Substantia nigra (tissue), 51 donors: ENCODE measurements at places on chromosomes 3 and 15.

DNA sequence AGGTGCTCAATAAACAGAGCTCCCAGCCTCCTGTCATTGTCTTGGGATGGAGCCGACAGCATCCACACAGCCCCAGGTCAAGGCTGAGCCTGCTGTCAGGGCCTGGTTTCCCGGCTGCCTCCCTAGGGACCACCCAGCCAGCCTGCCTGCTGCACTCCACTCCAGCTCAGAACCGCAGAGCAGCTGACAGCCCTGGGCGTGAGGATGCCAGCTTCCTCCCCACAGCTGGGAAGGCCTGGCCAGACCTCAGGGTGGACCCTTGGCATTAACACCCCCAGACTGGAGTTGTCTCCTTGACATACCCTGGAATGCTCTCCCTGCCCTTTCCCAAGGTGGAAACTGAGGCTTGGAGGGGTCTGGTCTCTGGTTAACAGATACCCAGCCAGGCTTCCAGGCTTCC lies 112.0 kb downstream of the WNT7A start:
- DNase-seq = no peak

DNA sequence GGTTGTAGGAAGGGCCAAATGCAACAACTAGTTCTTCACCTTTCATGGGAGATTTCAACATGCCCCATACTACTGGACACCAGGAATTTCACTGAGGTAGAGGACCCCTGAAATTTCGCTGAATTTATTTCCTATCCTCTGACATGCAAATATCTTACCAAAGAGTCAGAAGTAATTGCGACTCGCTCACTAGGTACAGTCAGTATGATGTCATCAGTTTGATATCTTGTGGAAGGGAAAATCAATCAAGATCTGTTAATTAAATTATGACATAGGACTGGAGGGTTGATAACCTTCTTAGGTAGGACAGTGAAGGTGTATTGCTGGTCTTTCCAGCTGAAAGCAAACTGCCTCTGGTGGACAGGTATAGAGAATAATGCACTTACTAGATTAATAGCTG lies 74.9 kb upstream of the TNIK start:
- DNase-seq = no peak

GRCh38 chr15:54519577-54519976 lies 541.3 kb downstream of the UNC13C start:
- no peak for DNase-seq

DNA sequence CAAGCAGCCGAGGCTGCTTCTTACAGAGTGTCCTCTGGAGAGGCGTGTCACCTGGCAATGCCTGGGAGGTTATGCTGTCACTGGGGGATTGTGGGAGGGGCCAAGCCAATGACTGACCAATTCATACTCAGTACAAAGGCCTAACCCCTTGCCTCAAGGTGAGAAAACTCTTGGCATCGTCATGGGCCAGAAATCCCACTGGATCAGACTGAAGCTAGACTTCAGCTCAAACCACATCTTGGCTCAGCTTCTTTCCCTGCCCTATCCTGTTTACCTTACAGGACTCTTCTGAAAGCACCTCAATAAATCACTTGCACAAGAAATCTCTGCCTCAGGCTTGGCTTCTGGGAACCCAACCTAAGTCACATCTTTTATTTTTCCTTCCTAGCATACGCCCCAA lies 9.5 kb downstream of the ANAPC13 start:
- no peak for DNase-seq

- DNase-seq = peak; percentile 44
Measured at GRCh38 chr3:48656061-48656840, 6.4 kb downstream of the CELSR3 start.

- no peak for DNase-seq
Measured at GRCh38 chr3:115577000-115577399, 46.3 kb upstream of the GAP43 start.

DNA sequence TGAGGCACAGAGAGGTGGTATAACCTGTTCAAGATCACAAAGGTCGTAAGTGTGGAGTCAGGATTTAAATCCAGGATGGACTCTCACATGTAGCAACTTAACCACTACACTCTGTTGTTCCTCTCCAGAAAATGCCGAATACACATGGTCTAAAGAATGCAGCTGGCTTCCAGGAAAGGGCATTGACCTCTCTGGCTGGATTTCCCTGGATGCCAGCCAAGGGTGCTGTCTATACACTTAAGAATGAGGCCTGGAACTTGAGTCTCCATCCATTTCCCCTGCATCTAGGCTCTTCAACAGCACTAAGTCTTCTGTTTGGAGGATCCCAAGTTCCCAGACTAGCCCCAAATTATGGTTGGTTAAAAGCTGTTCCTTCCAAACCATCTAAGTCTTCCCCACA lies 60.5 kb downstream of the CERS3 start:
- no peak for DNase-seq

- no peak for DNase-seq
Measured at GRCh38 chr15:40528801-40529200, 36.0 kb downstream of the CCDC32 start.

GRCh38 chr3:63992516-63993209 lies 30.6 kb downstream of the PSMD6 start:
- DNase-seq = no peak

GRCh38 chr3:147393261-147393942 lies 12.9 kb downstream of the ZIC4 start:
- no peak for DNase-seq

DNA sequence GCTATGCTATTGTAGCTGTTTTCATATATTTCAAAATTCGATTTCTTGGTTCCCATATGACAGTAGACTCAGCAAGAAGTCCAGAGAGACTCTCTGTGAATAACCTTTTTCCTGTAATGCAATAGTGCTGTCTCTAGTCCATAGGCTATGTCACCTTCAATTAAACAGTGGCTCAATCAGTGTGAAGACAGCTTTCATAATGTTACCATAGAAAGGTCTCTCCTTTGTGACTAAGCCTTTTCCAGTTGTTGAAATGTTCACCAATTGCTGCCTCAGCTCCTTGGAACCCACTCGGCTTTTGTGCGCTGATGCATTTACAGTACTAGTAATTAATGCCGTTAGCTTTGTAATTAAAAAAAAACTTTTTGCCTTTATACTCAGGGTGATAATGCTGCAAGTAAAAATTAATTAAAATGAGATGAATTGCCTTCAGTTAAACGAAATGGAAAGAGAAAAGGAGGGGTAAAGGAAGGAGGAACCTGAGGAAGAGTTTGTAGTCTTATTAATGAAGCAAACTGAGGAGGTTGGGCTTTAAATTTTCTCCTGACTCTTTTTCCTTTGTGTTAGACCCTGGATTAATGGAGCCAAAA lies 214.8 kb downstream of the LSAMP start:
- no peak for DNase-seq

DNA sequence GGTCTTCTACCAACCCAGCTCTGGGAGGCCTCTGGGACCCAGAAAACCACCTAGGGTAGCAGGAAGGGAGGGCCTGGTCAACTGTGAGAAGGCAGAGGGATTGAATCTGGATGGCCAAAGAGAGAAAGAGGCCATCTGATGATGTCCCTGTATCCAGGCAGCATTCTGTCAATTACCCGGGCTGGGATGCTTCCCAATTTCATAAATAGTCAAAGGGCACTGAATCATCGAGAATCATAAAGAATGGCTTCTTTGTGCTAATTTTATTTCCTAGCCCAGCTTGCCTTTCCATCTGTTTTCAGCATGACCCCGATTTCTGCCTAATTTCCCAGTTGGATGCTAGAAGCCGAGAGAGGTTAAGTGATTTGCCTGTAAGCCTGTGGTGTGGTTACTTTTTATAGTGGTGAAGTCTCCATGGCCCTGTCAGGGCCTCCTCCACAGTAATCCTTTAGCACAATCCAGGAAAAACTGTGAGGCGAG lies 129.2 kb downstream of the FAM43A start:
- no peak for DNase-seq

DNA sequence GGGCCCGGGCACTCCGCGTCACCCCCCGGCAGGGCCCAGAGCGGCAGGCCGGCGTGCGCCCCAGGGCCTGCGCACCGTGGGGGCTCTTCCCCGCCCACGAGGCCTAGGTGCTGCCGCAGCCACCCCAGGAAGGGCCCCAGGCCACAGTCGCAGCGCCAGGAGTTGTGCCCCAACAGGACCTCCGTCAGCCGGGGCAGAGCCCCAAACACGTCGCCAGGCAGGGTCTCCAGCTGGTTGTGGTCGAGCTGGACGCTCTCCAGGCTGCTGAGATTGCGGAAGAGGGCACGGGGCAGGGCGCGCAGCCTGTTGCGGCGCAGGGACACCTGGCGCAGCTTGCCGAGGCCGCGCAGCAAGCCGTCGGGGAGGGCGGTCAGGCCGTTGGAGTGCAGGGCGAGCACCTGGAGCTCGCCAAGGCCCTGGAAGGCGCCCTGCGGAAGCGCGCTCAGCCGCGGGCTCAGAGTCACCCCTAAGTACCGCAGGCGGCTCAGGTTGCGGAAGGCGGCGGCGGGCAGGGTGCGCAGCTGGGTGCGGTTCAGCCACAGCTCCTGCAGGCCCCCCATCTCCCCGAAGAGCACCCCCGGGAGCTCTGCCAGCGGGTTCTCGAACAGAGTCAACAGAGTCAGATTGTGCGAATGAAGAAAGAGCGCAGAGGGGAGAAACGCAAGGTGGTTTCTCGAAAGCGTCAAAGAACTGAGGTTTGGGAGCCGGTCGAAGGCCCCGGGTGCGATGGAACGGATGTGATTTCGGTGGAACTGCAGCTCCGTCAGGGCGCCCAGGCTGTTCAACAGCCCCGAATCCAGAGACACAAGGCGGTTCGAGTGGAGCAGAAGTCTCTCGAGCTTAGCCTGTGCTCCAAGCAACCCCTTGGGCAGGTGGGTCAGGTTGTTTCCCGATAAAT lies 2.0 kb downstream of the GP5 start:
- no peak for DNase-seq
